NCI-H1694 (cell line): ENCODE measurements at places on chromosomes 1 and 21.

- peak; percentile 77 for DNase-seq
Observed at GRCh38 chr1:110538921-110539320, 19.9 kb upstream of the KCNA10 start.

DNA sequence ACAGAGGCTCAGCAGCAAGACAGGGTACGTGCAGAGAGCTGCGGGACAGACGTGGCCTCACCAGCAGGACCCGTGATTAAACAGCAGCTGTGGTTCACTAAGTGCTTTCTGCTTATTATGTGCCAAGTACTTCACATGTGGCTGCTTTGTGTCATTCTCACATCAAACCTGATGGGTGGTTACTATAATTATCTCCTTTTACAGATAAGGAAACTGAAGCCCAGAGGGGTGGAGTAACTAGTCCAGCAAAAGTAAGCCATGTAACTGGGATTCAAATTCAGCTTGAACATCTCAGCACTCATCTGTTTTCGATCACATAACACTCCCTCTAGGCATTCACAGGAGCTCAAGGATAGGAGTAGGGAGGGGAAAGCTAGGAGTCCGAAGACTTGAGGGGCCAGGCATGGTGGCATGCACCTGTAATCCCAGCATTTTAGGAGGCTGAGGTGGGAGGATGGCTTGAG is 50.8 kb upstream of the CLIC4 start:
- DNase-seq = no peak

GRCh38 chr1:25462732-25463131 is 32.0 kb downstream of the MACO1 start:
- DNase-seq = no peak

DNA sequence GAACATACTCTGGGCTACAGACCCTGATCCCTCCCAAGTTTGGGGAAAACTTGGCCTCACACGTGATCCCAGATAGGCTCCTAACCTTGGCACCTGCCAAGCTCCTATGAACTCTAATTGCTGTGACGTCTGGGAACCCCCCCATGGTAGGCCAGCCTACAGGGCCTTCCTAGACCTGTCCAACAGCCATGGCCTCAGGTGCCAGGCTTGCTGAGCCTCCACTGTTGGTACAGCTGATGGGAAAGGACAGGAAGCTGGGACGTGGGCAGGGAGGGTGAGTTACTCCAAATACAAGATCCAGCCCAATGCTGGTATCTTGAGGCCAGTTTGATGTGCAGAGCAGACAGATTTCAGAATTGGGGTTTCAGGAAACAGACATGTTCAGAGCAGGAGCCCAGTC is 19.1 kb downstream of the SMIM12 start:
- no peak for DNase-seq

DNA sequence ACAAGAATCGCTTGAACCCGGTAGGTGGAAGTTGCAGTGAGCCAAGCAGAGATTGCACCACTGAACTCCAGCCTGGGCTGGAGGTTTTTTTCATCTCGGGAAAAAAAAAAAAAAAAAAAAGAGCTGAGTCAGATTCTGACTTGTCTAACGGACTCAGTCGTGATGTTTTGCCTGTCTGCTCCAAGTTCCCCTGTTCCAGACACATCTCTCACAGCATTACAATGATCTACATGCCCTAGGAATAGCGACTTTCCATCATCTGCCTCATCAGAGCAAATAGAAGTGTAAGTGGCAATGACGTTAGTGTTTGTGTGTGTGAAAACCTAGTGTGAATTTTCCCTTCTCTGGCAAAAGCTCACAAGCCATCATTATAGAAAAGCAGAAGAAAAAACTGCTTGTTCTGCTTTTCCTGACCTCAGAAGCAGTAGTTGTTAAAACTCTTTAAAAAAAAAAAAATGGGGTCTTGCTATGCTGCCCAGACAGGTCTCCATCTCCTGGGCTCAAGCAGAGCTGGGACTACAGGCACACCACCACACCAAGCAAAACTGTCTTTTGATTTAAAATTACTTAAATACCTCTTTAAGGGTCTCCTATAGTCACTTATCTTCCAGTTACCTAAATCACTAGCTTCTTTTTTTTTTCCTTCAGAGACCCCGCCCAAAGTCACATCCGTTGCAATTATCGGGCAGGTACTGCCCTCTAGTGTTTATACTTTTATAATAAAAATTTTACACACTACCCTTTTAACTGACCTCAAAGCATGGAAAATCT is 37.3 kb downstream of the PLEKHO1 start:
- DNase-seq = peak; percentile 76

GRCh38 chr1:91622616-91623015 is 122.0 kb downstream of the CDC7 start:
- no peak for DNase-seq

GRCh38 chr1:66132324-66132723 is 339.6 kb downstream of the PDE4B start:
- no peak for DNase-seq

- DNase-seq = no peak
Observed at GRCh38 chr1:67676946-67677345, 8.1 kb upstream of the GADD45A start.

- no peak for DNase-seq
Observed at GRCh38 chr1:215128504-215128903, 46.0 kb downstream of the KCNK2 start.

- no peak for DNase-seq
Observed at GRCh38 chr1:228683428-228683827, 51.9 kb upstream of the RHOU start.

DNA sequence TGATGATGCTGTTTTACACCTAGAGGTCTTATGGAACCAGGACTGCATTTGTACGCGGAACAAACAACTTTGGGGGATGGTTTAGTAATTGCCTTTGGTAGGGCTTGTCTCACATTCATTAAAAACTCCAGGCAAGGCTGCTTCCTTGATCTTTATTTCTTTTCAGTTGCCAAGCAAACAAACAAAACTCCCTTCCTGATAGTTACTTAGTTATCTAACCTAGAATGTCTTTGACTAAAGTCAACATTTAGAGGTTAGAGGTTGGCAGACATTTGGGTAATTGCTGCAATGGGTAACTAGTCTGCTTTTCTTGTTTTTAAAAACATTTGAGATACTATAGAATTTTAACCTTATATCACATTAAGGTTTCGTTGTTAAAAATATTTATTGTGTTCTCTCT is 500.9 kb upstream of the PTBP2 start:
- DNase-seq = no peak
